CMK (cell line): ENCODE measurements at places on chromosomes 11 and 22.

DNA sequence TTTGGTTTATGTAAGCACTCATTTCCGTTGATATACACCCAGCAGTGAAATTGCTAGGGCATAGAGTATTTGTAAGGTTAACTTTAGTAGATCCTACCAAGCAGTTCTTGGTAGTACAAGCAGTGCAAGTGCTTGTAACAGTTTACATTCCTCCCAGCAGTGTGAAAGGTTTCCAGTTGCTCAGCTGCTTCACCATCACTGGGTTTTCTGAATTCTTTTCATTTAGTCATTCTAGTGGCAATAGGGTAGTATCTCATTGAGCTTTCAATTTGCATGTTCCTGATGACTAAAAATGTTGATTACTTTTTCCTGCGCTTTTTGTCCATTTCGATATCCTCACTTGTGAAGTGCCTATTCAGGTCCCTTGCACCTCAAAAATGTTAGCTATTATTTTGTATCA is 34.3 kb downstream of the ZNF202 start:
- no peak for DNase-seq

- DNase-seq, result no peak
Observed at GRCh38 chr11:90874281-90874680, 651.4 kb upstream of the CHORDC1 start.

- no peak for DNase-seq
Observed at GRCh38 chr11:85810521-85810870, 445 bp downstream of the SYTL2 start.

GRCh38 chr22:20569059-20570058 is 61.9 kb downstream of the MED15 start:
- DNase-seq, result no peak

- no peak for DNase-seq
Observed at GRCh38 chr11:8480858-8481257, 113.2 kb downstream of the STK33 start.

DNA sequence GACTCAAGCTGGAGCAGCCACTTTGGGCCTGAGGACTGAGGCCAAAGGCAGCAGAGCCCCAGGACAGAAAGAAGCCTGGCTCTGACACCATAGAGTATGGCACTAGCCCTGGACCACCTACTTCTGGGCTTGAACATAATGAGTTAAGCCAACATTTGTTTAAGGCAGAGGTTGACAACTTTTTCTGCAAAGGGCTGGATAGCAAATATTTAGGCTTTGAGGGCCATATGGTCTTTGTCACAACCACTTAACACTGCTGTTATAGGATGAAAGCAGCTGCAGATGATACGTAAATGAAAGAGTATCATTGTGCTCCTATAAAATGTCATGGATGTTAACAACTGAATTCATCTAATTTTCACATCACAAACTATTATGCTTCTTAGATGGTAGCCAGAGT is 16.6 kb downstream of the OSBP start:
- DNase-seq, result no peak

DNA sequence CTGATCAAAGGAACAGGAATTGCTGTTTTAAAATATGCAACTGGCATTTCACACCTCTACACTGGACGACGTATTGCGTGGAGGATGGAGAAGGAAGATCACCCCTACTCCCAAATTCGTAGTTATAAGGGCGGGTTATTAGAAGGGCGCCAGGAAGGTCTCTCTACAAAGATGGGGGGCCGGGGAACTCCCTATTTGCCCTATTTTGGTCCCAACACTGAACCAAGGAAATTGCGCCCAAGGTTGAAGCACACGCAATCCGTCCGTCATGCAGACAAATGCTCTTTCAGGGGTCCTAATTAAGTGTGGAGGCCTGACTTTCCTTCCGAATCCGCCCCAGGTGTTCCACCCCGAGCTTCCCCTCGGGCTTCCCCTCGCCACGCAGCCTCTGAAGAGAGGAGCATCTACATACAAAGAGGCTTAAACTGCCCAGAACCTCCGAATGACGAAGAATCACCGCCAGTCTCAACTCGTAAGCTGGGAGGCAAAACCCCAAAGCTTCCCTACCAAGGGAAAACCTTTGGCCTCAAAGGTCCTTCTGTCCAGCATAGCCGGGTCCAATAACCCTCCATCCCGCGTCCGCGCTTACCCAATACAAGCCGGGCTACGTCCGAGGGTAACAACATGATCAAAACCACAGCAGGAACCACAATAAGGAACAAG is 396 bp downstream of the NPAT start:
- no peak for DNase-seq

DNA sequence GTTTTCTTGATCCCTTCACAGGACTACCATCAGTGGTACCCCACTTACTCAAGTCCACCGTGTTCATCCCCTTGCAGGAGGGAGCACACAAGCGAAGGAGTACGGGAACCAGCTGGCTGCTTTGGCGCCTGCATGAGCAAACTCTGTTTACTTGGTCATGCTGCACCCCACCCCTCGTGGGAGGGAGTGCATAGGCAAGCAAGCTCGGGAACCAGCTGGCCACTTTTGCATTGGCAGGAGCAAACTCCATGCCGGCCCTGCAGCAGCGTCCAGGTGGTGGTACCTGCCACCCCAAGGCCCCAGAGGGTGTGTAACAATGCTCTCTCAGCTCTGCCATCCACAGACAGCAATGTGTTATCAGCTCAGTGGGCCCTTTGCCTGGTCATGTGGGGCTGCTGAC is 737.8 kb downstream of the FAM181B start:
- DNase-seq, result no peak

DNA sequence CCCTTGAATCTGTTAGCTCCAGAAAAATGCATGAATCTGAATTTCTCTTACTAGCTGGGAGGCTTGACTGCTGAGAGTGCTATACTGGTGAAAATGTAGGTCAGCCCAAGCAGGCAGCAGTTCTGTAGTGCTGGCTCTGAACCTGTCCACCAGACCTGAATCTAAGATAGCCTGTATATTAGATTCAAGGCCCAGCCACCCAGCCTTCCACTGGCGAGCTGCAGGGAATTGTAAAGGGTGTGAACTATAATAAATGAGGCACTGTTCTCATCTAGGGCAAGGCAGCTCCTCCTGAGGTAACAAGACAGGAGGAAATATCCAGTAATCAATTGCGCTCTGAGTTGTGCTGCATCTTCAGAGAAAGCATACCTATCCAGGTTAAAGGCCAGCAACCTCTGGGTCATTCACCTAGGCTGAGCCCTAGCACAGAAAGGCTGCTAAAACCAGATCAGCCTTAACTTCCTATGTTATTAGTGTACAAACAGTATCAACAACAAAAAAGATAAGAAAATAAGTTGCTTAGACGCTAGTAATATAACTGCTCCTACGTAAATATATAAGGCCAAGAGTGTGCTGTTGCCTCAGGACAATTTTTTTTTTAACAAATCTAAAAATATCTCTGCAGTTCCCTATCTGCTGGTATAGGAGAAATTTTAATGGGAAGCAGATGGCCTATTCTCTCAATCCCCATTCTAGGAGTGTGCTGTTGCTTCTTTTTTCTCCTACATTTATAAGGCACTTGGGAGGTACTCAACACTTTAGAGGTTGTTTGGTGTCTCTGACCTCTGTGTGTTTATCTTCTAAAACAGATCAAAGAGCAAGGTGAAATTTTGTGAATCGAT is 63.0 kb downstream of the RELT start:
- DNase-seq, result no peak

DNA sequence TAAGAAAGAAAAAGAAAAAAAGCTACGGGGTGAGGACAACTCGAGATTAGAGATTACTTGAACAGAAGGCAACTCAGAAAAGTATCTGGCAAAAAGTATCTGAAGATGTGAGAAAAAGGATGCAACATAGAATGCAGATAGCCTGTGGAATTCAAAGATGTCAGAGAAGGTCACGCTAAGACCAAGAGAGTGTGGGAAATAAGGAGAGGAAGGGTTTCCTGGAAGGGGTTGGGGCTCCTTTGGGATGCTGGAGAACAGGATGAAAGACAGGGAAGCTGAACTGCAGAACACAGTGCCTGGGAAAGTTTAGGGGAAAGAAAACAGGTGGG is 1.2 kb downstream of the GUCY1A2 start:
- no peak for DNase-seq

- DNase-seq, result no peak
Observed at GRCh38 chr11:62435846-62436660, 17.2 kb downstream of the SCGB1A1 start.

DNA sequence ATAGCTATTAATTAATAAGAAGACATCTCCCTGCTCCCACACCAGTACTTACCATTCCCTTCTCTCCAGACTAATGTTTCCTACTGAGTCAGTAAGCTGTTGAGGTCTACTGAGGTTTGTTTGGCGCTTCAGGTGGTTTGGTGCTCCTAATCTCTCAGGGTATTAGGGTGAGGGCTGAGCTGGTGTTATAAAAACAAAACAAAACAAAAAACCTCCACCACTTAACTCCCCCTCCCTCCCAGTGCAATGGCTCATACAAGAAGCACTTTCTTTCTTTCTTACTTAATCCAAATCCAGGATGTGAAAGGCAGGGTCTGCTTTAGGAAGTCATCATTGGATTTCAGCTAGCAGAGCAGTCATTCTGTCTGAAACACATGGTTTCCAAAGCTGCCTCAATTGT is 15.3 kb downstream of the CSTPP1 start:
- no peak for DNase-seq

DNA sequence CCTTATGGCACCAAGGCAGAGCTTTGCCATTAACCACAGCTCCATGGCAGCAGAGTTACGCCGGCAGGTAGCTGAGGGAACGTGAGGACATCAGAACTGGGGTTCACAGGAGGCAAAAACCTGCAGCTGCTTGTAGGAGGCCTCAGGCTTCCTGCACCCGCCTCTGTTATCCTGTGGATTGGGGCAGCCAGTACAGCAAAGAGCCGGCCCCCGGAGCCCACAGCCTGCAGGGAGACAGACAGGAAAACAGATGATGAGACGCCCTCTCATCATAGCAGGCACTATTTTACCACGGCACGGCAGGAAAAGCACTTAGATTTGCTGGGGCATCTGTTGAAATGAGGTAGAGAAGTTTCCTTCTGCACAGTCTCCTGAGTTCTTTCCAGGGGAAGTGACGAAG is 870.3 kb downstream of the TBC1D22A start:
- DNase-seq, result no peak

DNA sequence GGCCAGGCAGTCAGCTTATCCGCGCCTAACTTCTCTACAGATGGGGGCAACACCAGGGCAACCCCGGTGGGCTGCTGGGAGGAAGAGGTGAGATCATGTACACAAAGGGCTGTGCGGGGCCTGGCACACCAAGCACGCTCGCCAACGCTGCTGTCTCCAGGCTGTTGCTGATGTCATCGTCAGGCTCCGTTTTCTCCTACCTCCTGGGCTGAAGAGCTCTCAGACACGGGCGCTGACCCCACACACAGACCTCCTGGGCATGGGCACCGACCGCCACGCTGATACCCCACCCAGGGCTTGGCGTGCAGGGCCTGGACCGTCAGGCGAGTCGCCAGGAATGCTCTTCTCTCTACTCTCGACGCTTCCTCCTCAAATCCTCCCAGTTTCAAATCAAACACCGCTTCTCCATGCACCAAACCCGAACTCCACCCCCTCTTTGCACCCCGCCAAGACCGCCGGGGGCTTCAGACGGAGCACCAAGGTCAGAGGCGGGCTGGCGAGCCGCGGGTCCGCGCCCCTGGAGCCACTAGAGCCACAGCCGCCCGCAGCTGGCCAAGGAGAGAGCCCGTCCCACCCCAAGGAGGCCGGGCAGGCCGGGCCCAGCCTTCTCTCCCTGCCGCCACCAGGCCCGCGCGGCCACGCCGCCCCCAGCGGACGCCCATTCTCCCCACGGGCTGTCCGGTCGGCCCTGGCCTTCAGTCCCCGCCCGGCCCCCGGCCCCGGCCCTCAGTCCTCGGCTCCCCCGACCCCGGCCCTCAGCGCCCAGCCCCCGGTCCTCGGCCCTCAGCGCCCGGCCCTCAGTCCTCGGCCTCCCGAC is 772 bp downstream of the SBF1 start:
- DNase-seq, result no peak

- no peak for DNase-seq
Observed at GRCh38 chr11:131217313-131218310, 152.8 kb upstream of the NTM start.

GRCh38 chr22:26651815-26652214 is 5.6 kb upstream of the MIAT start:
- no peak for DNase-seq

- DNase-seq, result no peak
Observed at GRCh38 chr11:114479331-114479730, 40.1 kb downstream of the REXO2 start.

- DNase-seq, result no peak
Observed at GRCh38 chr22:24843048-24843447, 37.0 kb downstream of the SGSM1 start.

DNA sequence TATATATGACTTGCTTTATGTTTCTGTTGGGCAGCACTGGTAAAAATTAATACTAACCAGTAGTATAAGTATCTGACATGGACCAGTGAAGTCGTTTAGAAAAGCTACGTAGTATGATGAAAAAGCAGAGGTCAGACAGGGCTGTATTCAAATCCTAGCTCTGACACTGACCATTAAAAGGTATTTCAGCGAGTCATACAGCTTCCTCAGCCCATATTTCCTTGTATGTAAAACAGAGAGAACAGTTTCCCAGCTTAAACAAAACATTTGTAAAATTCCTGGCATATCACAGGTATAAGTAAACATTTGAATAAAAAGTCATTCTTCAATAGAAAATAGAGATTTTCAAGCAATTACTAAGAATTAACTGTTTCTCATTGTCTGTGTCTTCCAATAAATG is 4.2 kb downstream of the NOX4 start:
- DNase-seq, result no peak

DNA sequence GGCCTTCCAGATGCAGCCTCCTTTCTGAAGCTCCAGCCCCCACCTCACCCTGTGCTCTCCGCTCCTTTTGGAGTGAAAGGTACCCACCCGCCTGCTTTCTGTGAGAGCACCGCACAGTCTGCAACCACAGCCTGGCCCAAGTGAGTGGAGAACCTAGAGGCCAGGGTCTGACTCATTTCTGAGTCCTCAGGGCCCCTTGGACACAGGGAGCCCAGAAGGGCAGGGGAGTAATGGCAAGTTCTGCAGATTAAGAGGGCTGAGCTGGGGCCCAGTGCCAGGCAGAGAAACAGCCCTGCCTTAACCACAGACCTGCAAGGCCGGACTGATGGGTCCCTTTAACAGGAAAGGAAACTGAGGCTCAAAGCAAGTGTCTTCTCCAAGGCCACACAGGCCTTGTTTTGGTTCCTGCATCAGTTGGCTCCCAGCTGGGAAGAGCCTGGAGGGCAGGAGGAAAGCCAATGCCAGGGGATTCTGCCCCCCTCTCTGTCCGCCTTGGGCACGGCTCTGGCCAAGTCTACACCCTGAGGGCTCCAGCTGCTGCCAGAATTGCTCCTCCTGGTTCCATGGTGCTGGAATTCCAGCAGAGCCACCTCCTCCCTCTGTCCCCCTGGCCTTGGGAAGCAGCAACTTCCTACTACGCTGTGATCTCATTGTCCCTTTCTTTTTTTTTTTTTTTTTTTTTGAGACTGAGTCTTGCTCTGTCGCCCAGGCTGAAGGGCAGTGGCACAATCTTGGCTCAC is 55.1 kb downstream of the CYTH4 start:
- DNase-seq, result no peak

- no peak for DNase-seq
Observed at GRCh38 chr11:45881708-45882368, 3.6 kb upstream of the MAPK8IP1 start.

GRCh38 chr11:27718346-27718862 is 18.1 kb upstream of the BDNF start:
- DNase-seq, result no peak

GRCh38 chr11:17952487-17952886 is 60.4 kb downstream of the SERGEF start:
- no peak for DNase-seq

- DNase-seq, result no peak
Observed at GRCh38 chr11:1820463-1821325, 14.1 kb upstream of the SYT8 start.
